H7 (cell line): ENCODE measurements at places on chromosomes 11 and 22. TPM values are rescaled to one million over a fixed set of nuclear protein-coding genes. Genes with fewer than 3 reads are reported as not detected.

Gene LSP1
- 0.35 and 2.0 TPM in 2 replicates for total RNA-seq

- no peak for DNase-seq
Measured at GRCh38 chr11:122234257-122234656, 118.2 kb upstream of the BLID start.

DNA sequence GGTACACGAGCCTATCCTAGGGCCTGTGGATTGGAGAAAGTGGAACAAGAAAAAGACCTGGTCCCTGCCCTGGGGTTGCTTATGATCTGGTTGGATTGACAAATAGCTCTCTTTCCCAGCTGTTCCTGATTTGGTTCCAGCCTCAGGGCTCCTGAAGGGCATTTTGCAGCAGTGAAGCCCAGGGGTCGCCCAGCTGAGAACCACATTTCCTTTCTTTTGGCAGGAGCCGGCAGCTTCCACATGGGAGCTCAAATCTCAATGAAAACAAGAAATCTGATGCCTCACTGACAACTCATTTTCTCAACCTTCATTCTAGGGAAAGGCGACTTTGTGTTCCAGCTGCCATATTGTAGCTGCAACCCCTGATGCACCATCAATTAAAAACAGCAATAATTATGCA is 140.6 kb upstream of the CADM1 start:
- no peak for DNase-seq

DNA sequence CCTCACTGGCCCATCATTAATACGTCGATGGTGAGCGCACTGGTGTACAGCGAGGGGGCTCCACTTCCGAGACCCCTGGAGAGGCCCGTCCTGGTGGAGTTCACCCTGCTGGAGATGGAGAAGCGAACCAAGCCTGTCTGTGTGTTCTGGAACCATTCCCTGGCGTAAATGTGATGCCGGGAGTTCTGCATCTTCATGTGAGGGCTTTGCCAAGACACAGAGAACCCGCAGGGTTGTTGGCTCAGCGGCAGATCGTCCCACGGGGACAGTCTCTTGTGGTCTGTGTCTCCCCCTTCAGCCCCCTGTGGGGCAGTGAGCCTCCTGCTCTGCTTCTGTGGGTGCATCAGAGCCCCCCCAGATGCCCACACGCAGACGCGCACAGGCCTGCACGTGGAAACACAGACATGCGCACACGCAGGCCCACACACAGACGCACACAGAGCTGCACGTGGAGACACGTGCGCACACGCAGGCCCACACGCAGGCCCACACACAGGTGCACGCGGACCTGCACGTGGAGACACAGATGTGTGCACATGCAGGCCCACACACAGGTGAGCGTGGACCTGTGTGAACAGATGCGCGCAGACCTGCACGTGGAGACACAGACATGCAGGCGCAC is 55.8 kb upstream of the PRODH start:
- no peak for DNase-seq

Gene HPX
- 3.2 TPM in 1 of 2 replicates, not detected in the other for total RNA-seq

DNA sequence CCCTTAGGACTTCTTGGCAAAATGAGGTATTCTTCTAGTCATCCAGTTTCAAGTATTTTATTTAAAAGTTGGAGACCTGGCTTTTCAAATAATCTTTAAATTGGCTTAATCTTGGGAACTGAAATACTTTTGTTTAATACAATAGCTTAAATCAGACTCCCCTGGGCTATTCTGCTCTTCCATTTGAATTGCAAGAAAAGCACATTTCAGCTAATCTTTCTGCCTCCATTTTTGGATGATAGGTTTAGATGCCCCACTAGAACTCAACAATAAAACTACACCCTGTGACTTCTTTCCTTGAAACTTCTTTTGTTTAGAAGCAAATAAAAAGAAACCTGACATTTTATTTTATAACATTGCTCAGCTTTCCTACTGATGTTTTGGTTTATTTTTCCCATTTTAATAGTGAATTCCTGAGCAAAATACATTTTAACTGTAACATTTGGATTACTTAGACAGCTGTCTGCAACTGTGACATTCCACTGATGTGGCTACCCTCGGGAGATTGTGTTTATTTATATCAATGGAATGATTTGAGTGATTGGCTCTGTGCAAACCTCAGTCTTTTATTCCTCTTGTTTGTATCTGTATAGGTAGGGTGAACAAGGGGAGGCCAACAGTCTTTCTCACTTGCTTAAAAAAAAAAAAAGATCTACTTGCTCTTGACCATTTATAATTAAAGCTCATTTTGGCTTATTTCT is 1045.8 kb upstream of the CNTN5 start:
- DNase-seq, result no peak

Gene SCN4B
- total RNA-seq, result 0.74 and 1.0 TPM in 2 replicates

Gene TYR
- total RNA-seq, result not detected in 2 replicates

GRCh38 chr11:129324533-129325175 is 51.0 kb upstream of the BARX2 start:
- DNase-seq, result no peak

DNA sequence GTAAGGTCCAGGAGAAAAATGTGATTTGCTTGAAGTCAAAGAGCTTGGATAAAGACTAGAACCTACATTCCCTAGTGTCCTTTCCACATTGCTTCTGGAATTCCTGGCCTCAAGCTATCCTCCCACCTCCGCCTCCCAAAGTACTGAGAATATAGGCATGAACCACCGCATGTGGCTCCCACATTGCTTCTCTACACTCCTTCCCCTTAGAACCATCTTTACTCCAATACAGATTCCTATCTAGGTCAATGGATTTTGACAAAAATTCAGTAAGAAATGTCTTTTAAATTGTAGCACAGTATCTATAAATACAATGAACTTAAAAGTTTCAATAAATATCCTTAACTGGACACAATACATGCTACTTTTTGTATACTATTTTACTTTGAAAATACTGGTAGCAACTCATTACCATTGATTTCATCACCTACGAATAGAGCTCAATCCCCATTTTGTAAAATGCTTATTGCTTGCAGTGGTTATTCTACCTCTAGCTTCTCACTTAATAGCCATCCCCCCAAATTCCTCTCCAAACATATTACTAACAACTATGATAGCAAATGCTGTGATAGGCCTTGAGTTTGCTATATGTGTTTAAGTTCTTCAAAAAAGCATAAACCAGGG is 53.4 kb downstream of the GAB2 start:
- no peak for DNase-seq

DNA sequence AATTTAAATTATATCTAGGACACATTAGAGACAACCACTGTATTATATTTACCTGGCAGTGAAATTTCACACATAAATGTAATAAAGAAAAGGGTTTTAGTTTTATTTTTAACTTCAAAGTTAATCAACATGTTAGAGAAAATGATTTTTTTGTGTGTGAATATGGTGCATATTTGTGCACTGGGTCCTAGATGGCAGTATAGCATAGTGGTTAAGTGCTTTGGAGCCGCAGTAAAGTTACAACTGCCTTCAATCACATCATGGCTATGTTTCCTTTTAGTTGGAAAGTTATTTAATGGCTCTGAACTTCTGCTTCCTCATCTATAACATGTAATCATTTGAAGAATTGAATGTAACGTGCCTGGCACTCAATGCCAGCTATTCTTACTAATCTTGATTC is 108.9 kb upstream of the DDI1 start:
- DNase-seq, result no peak

DNA sequence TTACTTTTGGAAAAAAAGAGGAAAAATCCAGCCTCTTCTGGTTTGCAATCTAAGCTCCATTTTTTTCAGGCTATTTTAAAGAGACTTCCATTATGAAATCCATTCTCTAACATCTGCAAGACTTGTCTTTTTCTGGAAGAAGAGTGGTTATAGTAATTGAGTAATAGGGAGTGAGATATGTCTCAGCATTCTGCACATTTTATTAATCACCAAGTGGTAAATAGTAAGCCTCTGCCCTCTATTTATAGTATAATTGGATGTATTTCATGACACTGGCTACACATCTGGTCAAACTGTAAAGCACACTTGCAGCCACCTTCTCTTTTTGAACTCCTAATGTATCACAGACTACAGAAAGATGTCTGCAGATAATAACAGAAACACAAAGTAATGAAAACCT is 391.1 kb downstream of the ETS1 start:
- DNase-seq, result no peak

Gene SLN
- not detected in 2 replicates for total RNA-seq

Gene MUC5AC
- total RNA-seq, result not detected in 2 replicates

Gene NPAS4
- total RNA-seq, result 0.04 TPM in 1 of 2 replicates, not detected in the other

Gene TECTA
- total RNA-seq, result 0.22 and 0.28 TPM in 2 replicates

Gene TRIM68
- 6.3 and 7.3 TPM in 2 replicates for total RNA-seq

DNA sequence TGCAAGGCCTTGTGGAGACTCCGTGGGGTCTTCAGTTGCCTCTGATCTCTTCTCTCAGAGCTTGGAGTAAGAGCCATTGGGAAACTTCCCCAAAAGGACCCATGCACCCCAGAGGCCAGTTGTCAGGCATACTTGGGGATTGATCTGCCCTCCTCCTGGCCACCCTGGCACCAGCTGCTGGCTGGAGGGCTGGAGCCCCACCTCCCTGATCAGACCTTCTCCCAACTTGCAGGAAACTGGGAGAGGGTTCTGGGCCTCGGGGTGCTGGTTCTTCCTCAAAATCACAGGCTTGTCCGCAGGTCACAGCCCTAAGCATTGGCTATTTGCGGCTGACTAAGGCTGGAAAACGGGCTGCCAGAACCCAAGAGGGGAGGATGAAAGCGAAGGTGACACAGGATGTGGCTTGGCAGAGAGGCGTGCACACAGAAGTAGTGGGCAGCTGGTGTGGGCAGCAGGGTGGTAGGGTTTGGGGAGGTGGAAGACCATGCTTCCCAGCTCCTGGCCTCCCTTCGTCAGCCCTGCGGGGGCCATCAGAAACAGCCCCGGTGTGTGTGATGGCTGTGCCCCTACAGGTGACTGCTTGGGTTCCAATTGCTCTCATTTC is 1.3 kb upstream of the DGKZ start:
- no peak for DNase-seq

GRCh38 chr11:66495401-66495854 is 15.0 kb upstream of the BBS1 start:
- DNase-seq, result peak; percentile 68

- DNase-seq, result no peak
Measured at GRCh38 chr11:36027731-36028130, 83.9 kb downstream of the LDLRAD3 start.

DNA sequence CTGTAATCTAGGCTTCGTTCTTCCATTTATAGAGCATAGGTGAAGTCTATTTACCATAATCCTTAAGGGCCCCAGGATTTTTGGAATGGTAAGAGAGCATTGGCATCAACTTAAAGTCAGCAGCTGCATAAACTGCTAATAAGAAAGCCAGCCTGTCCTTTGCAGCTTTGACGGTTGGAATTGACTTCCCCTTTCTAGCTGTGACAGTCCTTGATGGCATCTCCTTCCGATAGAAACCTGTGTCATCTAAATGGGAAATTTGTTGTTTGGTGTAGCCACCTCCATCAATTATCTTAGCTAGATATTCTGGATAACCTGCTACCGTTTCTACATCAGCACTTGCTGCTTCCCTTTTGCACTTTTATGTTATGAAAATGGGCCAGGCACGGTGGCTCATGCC is 58.0 kb upstream of the GLYATL1B start:
- no peak for DNase-seq

- DNase-seq, result peak; percentile 86
Measured at GRCh38 chr22:27032091-27032761, 374.8 kb downstream of the MIAT start.

Gene HBB
- total RNA-seq, result not detected in 2 replicates

GRCh38 chr22:27292542-27293299 is 508.8 kb downstream of the MN1 start:
- DNase-seq, result peak; percentile 49

GRCh38 chr11:33530815-33531214 is 169.8 kb downstream of the C11orf91 start:
- DNase-seq, result no peak

DNA sequence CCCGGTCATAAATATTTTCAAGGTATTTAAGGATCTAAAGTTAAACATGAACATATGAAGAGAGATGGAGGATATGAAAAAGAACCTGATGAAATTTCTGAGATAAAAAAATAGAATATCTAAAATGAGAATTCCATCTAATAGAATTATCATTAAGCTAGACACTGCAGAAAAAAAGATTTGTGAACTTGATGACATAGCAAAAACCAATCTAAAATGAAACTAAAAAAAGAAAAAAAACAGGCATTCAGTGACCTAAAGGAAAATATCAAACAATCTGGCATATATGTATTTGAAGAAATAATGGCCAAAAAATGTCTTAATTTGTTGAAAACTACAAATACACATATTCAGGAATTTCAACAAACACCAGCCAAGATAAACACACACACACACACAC is 81.6 kb upstream of the ZC3H12C start:
- DNase-seq, result no peak

Gene MRGPRX1
- total RNA-seq, result not detected in 2 replicates

DNA sequence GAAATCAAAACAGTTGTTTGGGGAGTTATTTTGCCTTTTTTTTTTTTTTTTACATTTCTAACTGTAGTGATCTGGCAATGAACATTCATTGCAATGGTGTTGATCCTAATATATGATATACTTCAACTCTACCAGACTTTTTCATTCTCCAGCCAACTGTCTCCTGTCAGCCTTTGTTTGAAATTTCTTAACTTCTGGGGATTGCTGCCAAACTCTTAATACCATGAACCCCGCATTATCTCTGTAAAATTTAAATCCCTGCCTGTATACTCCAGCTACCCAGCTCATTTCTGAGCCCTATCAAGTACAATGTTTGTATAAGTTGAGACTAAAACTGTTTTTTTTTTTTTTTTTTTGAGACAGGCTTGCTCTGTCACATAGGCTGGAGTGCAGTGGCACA is 280.7 kb downstream of the TTC28 start:
- no peak for DNase-seq

Gene CFAP68
- 8.7 and 10.7 TPM in 2 replicates for total RNA-seq

GRCh38 chr11:34105957-34106504 is 602 bp downstream of the NAT10 start:
- no peak for DNase-seq

- DNase-seq, result no peak
Measured at GRCh38 chr22:27345691-27346090, 455.9 kb downstream of the MN1 start.

DNA sequence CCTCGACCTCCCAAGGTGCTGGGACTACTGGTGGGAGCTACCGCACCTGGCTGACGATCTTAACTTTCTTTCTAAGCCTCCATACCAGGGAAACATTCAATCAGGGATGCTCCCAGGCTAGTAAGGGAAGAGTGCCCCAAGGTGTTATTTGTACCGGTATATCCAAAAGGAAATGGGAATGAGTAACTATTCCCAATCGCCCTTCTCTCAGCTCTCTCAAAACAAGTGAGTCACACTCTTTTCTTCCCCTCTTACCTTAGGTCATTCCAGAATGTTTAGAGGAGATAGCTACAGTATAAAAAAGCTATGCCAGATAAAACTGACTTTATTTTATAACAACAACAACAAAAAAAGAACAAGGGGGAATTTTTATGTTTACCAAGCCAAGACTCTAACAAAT is 13.7 kb downstream of the DCDC1 start:
- no peak for DNase-seq

DNA sequence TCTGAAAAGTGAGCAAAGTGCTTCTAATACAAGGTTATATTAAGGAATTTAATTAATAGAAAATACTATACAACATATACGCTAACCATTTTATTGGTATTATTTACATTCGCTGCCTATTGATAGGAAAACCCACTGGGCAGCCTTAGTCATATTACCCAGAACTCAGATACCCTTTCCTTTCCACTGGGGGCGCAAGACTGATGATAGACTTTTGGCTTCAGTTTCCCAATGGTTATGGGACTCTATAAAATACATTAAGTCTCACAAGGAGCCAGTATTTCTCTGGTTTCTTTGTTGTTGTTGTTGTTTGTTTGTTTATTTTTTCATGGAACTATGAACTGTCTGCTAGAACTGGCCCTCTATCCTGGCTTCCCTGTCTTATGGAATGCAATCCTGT is 471.1 kb upstream of the KIRREL3 start:
- DNase-seq, result peak; percentile 10

GRCh38 chr11:75504501-75504900 is 21.2 kb downstream of the GDPD5 start:
- no peak for DNase-seq

Gene SMIM35
- not detected in 2 replicates for total RNA-seq

Gene KCNJ5
- total RNA-seq, result 0.04 and 0.35 TPM in 2 replicates
